ENCODE measurements at places on chromosomes 1 and 21.

DNA sequence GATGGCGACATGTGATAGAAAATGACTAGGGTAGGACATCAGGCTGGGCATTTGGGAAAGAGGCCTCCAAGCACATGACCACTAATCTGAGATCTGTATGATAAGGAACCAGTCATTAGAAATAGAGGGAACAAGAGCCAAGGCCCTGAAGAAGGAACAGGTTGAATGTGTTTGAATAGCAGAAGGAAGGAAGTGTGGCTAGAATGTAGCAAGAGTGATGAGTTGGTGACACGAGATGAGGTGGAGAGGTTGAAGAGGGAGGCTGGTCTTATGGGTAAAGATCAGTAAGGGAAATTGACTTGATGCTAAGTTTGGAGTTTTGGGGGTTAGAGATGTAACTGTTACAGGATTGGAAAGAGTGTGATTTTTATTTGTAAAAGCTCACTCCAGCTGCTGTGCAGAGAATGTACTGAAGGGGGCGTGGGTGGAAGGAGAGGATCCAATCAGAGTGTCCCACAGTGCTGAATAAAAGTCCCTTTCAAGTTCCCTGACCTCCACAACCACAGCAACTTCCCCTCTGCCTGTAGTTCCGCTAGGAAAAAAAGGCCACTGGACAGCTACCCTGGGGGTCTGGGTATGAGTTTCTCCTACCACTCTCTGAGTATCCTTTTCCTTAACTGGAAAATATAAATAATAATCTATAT is 295.0 kb downstream of the OMA1 start:
- DNase-seq, result no peak

- no peak for DNase-seq
These were observed 5.9 kb downstream of the SSBP3 start for GRCh38 chr1:54400329-54400728.

DNA sequence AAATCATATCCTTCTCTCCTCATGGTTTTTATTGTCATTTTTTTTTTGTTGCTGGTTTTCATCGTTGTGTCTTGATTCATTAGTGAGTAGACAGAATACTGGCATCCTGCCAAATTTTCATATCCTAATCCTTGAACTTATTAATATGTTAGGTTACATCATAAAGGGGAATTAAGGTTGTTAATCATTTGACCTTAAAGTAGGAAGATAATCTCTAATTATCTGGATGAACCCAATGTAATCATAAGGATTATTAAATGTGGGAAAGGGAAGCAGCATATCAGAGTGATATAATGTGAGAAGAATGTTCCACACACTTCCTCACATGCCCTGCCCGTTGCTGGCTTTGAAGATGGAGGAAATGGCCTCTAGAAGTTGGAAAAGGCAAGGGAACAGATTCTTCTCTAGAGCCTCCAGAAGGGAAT is 299.7 kb downstream of the HMCN1 start:
- DNase-seq, result no peak

DNA sequence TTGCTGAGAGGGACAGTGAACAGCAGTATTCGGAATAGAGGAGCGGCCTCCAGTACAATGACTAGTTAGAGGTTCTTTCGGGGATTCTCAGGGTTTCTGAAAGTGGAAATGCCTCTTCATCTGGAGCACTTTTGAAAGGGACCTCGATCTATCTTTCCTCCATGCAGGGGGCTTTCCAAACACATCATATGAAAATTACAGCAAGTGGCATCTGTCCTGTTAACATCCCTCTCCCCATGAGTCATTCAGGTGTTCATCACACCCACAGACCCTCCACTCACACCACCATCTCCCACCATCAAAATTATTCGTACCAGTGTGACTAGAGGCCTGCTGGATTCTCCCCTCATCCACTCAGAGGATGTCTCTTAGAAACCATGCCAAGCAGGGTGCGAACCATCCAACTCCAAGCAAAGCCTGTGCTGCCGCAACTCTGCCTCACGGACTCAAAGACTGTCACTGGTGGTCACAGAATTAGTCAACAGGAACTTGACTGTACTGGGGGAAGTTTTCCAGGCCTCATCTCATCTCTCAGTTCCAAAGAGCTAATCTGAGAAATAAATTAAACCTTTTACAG is 211.1 kb downstream of the MRPL39 start:
- DNase-seq, result no peak

All from pons (tissue), 1 donor.